AG04450 (cell line): ENCODE measurements at places on chromosomes 4 and X. TPM values are rescaled to one million over a fixed set of nuclear protein-coding genes. Genes with fewer than 3 reads are reported as not detected.

Gene BRS3
- polyA plus RNA-seq, result not detected in 2 replicates

Gene LRP2BP
- 0.05 and 0.09 TPM in 2 replicates for polyA plus RNA-seq

Gene NDNF
- polyA plus RNA-seq, result not detected in 2 replicates

Gene POLN
- polyA plus RNA-seq, result 0.35 and 0.42 TPM in 2 replicates

Gene USP17L17
- not detected in 2 replicates for polyA plus RNA-seq

DNA sequence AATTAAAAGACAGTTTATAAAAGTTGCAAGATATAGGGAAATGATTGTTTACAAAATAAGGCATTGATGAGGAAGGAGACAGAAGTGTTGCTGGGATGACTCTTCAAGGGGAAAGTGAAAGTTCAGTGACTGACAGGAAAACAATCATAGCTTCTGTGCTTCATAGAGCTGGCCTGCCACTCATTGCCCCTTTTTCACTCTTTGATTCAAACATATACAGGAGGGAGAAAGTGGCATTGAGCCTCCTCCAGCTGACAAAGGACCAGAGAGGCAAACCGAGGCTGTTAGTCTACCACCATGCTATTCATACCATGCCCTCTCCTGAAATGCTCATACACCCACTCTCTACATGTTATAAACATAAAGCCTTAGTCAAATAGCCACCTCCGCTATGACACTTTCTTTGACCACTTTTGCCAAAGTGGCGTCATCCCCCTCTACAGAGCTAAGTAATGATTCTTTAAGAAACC, 79.2 kb upstream of the ATOH1 start:
- no peak for DNase-seq

DNA sequence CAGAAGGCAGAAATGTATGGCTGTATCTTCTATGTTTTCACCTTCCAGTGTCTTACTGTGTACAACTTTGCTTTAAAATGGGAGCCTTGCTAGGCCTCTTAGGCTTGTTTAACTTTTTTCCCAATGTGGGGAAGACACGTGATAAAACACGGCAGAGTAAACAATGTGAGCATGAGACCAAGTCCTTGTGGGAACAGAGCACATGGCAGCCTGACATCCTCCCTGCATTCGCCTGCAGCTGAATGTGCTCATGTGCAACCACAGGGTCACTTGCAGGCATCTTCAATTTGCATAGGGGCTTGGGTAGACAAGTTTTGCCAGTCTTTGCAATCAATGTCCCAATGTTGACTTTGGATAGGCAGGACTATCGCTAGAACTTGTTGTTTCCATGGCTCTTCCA, 91.8 kb downstream of the CCNG2 start:
- no peak for DNase-seq

DNA sequence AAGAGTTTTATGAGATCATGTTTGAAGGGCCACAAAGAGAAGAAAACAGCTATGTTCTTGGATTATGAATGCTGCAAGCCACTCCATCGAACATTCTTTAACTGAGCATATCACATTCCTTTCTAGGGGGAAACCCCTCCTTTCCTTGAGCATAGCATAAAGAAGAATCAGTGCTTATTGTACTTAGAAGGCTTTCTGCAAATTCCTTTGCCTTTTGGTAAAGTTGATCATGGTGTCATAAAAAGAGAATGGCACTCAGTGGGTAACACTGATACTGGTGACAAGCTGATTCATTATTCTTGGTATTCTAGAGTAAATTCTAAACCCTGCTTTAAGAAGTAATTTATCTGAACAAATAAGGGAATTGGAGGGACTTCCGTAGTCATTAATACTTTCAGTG, 88.5 kb upstream of the GPR34 start:
- DNase-seq, result peak; percentile 3

DNA sequence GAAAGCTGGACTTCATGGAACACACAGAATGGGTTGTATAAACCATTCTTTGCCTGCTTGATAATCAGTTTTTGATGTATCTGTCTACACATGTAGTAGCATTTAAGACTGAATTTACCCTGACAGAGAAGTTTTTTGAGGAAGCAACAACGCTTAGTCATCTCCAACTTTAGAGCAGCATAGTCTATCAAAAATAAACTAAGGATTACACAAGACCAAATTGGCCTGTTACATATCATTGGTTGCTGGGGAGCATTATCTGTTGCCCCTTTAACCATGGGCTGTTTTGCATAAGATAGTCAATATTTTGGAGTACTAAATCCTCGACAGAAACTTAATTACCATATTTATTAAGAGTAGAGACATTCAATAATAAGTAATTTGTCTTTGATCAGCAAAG, 347.4 kb downstream of the FAM47B start:
- no peak for DNase-seq

DNA sequence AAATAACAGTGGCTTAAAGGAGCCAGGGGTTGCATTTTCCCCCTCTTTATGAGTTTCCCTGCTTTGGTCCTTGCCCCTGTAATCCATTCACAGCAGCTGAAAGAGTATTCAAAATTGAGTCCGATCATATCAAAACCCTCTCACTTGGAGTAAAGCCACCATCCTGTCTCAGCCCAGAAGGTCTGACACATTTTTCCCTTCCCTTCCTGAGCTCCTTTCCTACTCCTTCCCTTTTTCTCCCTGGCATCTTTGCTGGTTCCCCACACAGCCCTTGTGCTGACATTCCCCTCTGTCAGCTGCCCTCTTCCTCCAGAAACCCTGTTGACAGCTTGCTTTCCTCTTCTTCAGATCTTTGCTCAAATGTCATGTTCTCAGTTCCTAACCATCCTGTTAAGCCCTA, 295.6 kb downstream of the EVC2 start:
- DNase-seq, result no peak

Gene HSD17B13
- 0.09 TPM in 1 of 2 replicates, not detected in the other for polyA plus RNA-seq

GRCh38 chr4:83231620-83232076, 53.0 kb downstream of the COQ2 start:
- no peak for DNase-seq

GRCh38 chr4:69759189-69759604, 1.2 kb downstream of the SULT1B1 start:
- DNase-seq, result no peak
